Activated T-helper 1 cell treated with Interleukin-2 at 50 U/mL for 16 hours (primary cell): ENCODE measurements at places on chromosomes 16 and 17.

GRCh38 chr16:13621639-13622038 lies 298.3 kb upstream of the ERCC4 start:
- no peak for DNase-seq

- no peak for DNase-seq
These were observed 832 bp downstream of the CARHSP1 start for GRCh38 chr16:8867932-8868415.

GRCh38 chr17:47948706-47949196 lies 7.4 kb downstream of the PNPO start:
- no peak for DNase-seq

DNA sequence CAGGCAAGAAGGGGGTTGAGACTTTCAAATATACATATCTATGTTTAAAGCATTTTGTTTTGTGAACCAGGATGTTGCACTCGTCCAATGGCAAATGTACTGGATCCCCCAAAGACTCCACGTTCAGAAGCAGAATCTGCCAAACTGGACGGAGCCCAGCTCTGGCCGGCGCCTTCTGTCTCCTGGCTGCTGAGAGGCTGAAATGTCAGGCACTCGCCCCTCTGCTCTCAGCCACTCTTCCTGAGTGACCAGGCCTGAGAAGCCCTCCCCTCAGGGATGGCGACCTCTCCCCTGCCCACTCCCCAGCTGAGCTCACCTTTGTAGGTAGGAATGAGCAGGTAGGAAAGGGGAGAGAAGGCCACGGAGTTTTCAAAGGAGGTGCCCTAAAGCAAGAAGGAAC lies 187.5 kb upstream of the FOXF1 start:
- no peak for DNase-seq

DNA sequence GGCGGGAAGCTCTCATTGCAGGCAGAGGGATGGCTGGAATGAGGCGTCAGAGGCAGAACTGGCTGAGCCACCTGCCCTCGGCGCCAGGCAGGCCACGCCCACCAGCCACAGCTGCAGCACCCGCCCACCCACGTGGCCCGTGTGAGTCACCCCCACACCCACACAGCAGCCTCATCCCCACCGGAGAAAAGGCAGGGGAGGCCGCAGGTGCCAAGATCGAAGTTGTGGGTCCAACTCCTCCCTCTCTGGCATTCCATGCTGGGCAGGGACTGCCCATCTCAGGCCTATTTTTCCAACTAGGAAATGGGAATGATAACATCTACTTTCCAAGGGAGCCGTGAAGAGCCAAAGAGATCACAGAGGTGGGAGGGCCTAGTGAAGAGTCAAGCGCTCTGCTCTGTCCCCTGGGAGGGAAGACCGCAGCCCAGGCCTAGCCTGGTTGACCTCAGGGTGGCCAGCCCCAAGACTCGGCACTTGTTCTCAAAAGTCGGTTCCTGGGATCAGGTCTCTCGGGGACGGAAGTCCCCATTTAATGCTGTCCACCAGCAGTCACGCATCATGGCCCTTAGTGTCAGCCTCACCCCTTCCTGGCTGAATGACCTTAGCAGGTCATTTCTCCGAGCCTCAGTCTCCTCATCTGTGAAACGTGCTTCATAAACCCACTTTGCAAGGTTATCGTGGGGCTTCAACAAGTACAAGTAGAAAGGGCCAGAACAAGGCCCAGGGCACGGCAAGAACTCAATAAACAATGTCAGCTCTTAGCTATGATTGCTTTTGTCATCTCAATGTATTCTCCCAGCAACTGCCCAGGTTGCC lies at the start of gene TRPV3:
TRPV3 (minus strand) TSS at position 45 of the 816 bp plus-strand sequence. CDS start 2,962 bp downstream, outside the sequence.
- DNase-seq: peak; percentile 57

DNA sequence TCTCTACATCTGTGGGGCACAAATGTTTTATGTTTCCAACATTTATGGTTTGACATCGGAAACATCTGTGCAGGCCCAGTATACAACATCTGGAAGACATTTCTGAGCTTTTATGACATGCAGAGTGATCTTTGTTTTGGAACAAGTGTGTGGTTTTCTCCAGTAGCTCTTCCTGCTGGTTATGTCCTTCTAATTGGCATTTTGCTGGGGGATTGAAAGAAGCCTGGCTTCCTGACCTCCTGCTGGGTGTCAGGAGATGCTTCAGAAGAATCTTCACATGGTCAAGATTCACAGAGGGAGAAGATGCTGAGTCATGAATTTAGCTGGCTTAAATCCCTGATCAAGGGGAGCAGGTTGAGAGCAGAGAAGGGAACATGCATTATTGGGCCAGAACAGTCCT lies 279.5 kb upstream of the MYOCD start:
- no peak for DNase-seq

GRCh38 chr17:79993390-79994227 lies 42.1 kb downstream of the TBC1D16 start:
- no peak for DNase-seq

DNA sequence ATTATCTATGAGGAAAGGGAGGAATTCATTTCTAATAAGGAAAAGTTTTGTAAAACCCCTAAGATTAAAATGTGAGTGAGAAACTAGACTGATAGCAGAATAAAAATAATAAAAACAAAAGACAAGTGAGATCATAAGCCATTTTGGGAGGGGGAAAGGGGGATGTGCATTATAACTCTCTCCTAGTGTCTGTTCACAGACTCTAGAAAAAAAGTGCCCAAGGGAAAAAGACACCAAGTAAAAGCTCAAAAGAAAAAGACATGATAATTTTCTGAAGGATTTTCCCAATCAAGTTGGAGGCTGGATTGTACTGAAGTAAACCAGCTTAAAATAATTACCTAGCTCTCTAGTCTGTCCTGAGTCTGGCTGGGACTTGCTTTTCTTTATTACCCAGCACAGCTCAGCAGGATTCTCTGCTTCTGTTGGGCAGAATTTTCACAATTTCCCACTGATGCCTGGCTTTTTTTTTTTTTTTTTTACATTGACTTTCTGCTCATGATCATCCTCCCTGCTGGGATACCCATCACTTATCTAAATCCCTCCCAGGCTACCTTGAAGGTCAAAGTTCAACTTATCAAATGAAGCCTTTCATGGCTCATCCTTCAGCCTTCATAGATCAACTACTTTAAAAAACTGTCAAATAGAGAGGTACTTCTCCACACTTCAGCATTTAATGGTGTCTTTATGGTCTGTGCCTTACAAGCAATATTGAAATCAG lies 124.2 kb upstream of the KCNJ16 start:
- no peak for DNase-seq

DNA sequence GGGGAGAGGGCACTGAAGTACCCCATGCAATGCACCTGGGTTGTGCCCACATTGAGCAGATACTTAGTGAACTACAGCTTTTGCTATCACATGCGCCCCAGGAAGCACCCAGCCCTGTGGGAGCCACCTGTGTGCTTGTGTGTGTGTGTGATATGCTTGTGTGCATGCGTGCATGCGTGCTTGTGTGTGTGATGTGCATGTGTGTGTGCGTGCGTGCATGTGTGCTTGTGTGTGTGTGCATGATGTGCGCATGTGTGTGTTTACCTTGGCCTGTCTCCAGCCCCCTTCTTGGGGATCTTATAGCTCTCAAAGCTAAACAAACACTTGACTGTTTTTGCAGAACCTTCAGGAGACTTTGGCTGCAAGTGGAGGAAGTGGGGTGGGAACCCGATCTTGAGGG lies 841 bp downstream of the C16orf89 start:
- no peak for DNase-seq

DNA sequence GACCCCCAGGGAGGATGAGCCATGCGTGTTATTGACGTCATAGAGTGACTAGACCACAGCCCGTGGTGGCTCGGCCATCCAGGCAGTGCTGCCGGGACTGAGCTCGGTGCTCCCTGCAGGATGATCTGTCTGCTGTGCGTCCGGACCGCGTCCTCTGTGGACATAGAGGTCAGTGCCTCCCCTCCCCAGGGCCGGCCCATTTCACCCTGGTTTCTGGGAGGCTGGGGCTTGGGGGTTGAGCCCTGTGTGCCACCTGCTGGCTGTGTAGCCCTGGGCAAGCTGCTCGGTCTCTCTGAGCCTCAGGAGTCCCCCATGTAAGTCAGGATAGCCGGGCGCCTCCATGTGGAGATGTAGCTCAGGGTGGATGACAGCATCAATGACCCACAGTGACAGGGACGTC lies 8.3 kb downstream of the TSC2 start:
- no peak for DNase-seq

- DNase-seq: no peak
These were observed 20.9 kb upstream of the MPRIP start for GRCh38 chr17:17021194-17021863.

DNA sequence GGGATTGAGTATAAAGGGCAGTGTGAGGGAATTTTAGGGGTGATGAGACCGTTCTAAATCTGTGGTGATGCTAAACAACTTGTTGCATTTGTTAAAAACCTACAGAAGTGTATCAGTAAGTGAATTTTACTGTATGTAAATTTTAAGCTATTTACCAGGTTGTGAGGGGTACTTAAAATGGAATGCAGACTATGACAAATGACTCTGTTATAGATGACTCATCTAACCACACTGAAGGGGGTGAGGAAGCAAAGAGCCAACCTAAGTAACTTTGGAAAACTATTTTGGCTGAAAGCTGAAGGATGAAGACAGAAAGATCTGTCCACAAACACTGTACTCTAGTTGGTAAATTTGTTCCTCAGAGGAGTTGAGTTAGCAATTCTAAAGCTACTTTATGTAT lies 5.3 kb upstream of the MKS1 start:
- DNase-seq: no peak

DNA sequence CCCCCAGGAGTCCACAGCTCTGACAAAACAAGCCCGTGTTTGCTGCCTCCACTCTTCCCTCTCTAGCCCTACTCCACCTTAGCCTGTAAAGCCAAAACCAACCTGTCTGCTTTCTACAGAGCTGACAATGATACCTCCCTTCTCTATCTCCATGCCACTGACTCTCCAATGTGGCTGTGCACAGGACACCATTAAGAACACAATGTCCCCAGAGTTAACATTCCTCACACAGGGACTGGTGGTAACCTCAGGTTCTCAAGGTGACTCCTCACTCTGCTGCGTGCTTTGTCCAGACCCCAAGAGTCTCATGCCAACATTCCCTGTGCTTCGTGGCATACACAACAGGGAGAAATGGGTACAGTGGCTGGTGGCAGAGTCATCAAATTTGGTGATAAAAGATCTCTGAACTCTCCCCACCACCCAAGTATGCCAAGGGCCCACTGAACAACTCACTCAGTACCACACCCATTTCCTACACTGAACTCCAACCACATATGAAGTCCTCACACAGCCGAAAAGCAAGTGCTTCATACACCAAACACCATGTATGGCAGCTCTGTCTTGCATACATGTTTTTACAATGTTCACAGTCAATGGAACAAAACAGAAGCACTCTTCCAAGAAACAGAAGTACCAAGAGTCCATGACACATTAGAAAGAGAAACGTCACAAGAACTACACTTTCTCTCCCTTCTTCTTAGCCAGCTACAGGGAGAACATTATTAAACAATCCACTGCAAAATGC lies 21.1 kb downstream of the CSNK2A2 start:
- no peak for DNase-seq

GRCh38 chr17:27206447-27206846 lies 87.5 kb upstream of the WSB1 start:
- DNase-seq: no peak

DNA sequence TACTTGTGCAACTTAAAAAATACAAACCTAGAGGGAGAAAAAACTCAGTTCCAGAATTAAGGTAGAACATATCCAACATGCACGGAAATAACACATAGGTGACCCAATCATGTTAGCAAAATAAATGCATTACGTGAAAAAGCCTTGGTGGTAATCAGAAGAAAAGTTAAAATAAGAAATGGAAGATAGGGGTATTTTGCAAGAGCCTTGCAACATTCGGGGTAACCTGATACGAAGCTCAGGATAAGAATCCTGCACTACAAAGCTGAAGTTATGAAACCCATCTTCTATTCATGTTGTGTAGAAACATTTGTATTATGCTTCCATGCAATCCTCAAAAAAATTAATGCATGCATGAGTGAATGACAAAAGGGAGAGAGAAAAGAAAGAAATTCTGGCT lies 33.1 kb downstream of the CHCT1 start:
- no peak for DNase-seq

GRCh38 chr17:21037117-21037803 lies 5.6 kb downstream of the USP22 start:
- no peak for DNase-seq

GRCh38 chr16:78677181-78677731 lies 577.8 kb downstream of the WWOX start:
- DNase-seq: no peak

DNA sequence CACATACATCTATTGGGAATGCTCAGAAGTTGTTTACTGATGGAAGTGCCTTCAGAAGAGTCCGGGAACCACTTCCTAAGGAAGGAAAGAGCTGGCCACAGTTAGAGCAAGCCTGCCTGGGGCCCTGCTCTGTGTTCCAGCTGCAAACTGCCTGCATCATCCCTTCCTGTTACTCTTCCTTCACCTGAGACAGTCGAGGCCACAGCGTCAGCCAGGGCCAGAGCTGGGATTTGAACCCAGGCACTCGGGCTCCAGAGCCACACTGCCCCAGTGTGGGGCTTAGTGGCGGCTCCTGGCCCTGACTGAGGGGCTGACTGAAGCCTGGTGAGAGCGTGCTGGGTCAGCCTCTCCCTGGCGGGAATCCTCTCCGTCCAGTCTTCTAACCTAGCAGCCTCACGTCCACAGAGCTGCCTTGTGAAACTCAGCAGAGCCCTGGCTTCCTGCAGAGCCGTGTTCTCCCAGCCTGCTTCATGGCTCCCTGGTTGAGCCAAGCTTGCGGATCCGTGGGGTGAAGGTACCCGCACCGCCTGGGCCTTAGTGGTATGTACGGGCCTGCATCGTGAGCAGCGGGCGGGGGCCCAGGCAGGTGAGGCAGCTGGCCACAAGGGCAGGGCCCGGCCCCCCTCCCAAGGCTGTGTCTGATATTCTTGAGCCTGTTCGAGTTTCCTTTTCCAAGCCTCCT lies 4.6 kb upstream of the C17orf99 start:
- DNase-seq: no peak

DNA sequence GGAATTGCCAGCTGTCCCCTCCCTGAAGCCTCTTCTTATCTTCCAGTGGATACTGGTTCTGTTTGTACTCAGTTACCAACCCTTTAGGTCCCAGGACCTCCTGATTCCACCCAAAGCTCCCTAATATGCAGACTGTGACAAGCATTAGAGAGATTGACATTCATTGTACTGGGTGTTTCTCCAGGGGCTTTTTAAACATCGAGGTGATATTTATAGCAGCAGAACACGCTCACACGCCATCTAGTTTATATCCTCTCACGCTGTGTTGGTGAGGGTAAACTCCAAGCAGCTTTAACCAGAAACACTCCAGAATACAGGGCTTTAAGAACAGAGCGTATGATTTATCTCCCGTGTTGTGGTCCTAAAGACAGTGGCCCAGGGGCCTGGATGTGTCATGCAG lies 238.4 kb downstream of the IRF8 start:
- no peak for DNase-seq

- no peak for DNase-seq
These were observed 23.2 kb downstream of the COIL start for GRCh38 chr17:56937687-56938086.

DNA sequence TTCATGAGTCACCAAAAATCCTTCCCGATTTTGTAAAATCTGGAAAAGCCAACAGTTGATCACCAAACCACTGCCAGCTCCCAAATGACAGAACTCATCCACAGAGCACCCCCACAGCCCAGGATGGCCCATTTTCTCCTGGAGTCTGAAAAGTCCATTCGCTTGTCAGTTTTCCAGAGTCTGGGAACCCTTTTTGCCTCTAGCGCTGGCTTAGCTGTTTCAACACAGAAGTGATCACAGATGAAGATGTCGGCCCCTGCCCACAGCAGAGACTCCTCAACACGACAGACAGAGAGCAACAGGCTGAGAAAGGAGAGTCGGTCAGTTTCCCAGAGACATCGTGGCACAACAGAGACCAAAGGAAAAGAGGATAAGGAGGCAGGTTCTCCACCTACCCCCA lies 66.4 kb downstream of the NXN start:
- no peak for DNase-seq

- no peak for DNase-seq
These were observed 294.6 kb upstream of the HSBP1 start for GRCh38 chr16:83513008-83513755.
